ENCODE measurements at places on chromosomes 2 and 18. TPM values are rescaled to one million over a fixed set of nuclear protein-coding genes. Genes with fewer than 3 reads are reported as not detected.

The ABCG5 gene
- not detected for total RNA-seq

GRCh38 chr18:76712511-76713140, 109.7 kb upstream of the ZNF236 start:
- no peaks in the 10 kb centered on the region for H3K36me3 ChIP-seq
- H3K27ac ChIP-seq = no peak overlapping the region
- no peak overlapping the region for H3K4me3 ChIP-seq

The INPP5D gene
- total RNA-seq = 8.8 TPM

The C18orf54 gene
- total RNA-seq = 0.33 TPM
